Activated naive CD4-positive, alpha-beta T cell treated with anti-CD3 and anti-CD28 coated beads, Interleukin-2, amount 50 U/mL, for 72 hours (primary cell): ENCODE measurements at places on chromosomes 2 and 18. TPM values are rescaled to one million over a fixed set of nuclear protein-coding genes. Genes with fewer than 3 reads are reported as not detected.

Gene MAB21L4
- not detected for total RNA-seq

Gene CD226
- 42.4 TPM for total RNA-seq

Gene LOXHD1
- 0.14 TPM for total RNA-seq

Gene ASB18
- not detected for total RNA-seq
